Left kidney (tissue), 8 donors: ENCODE measurements at places on chromosomes 6 and 20. TPM values are rescaled to one million over a fixed set of nuclear protein-coding genes. Genes with fewer than 3 reads are reported as not detected.
A peak's percentile ranks its signal among the peaks of the same experiment; 100 is the strongest.

- no peak for DNase-seq
Observed at GRCh38 chr6:154887051-154887450, 108.1 kb upstream of the TIAM2 start.

The EFCAB8 gene
- 0.55 TPM for polyA plus RNA-seq

The SIM1 gene
- polyA plus RNA-seq = 29.8 TPM

GRCh38 chr6:168949981-168950857 is 303.4 kb downstream of the THBS2 start:
- DNase-seq = peak; percentile 51

GRCh38 chr20:22763257-22763906 is 179.0 kb upstream of the FOXA2 start:
- no peak for DNase-seq

- peak; percentile 58 for DNase-seq
Observed at GRCh38 chr6:125099211-125100073, 54.1 kb upstream of the TPD52L1 start.

- DNase-seq = no peak
Observed at GRCh38 chr6:166707045-166707444, 80.0 kb upstream of the RPS6KA2 start.
